ENCODE measurements at places on chromosomes 7 and 10.

- DNase-seq = peak; percentile 28
Measured at GRCh38 chr10:24825551-24825950, 101.9 kb upstream of the ARHGAP21 start.

GRCh38 chr10:30093303-30093950, 34.0 kb upstream of the JCAD start:
- DNase-seq = no peak

GRCh38 chr10:115390607-115391006, 297.4 kb downstream of the ATRNL1 start:
- no peak for DNase-seq

DNA sequence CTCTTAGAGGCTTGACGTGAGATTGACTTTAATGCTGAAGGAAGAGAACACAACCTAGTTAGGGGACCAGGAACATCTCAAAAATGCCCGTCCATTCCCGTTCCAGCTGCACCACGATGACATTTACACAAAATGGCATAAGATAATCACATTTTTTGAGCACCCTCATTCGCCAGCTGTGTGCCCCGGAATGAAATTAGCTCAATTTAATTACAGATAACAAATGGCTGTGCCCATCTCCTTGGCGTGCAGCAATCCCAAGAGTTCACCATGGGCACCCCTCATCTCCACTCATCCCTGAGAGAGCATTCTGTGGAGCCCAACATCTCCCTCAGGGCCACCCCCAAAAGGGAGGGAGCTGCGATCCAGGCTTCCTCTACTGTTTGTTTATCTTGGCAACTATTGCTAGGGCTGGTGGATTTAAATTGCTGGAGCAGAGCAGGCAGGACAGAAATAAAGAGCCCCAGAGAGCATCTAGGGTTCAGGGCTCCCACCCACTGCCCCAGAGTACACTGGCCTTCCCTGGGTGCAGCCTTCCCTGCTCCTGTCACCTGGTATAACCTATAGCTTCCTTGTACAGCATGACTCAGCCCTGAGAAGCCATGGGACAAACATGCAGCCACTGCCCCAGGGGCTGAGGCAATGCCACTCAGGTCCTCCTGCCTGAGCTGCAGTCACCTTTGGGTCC, 263.5 kb downstream of the ZEB1 start:
- DNase-seq = peak; percentile 21

- DNase-seq = no peak
Measured at GRCh38 chr7:100185726-100186125, 8.0 kb downstream of the STAG3 start.

DNA sequence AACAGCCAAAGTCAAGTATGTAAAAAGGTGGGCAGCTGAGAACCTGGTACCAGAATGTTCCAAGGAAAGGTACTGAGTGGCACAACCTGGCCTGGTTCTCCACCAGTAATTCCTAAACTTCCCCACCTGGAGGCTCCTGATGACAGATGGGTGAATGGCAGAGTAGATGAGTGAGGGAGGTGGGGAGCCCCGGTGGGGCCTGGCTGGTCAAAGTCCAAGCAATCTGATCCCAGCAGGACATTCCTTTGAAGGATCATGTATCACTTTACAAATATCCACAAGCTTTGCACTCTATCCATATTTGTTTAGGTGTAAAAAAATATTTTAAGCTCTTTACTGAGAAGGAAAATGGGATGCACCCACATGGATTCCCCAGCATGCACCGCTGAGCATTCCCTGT, 250.2 kb downstream of the DPP6 start:
- DNase-seq = no peak

GRCh38 chr7:155191901-155192478, 105.7 kb upstream of the INSIG1 start:
- no peak for DNase-seq

GRCh38 chr7:140989068-140989467, 25.7 kb downstream of the MRPS33 start:
- DNase-seq = no peak

DNA sequence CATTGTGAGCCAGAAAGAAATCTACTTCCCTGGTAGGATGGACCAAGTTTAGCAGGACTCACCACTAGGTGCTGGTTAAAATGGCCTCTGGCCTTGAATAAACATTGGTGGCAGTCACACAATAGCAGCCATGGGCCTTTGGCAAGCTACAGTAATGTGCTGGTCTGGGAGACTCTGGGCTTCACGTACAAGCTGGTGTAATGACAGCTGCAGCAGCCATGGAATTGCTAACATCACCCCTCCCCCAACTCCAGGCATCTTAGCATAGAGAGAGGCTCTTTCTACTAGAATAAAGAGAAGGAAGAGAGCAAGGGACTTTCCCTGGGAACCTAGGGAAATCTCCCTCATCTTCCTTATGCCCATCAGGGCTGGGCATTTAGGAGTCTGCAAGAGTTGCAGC, 205.1 kb upstream of the SEMA3A start:
- no peak for DNase-seq

DNA sequence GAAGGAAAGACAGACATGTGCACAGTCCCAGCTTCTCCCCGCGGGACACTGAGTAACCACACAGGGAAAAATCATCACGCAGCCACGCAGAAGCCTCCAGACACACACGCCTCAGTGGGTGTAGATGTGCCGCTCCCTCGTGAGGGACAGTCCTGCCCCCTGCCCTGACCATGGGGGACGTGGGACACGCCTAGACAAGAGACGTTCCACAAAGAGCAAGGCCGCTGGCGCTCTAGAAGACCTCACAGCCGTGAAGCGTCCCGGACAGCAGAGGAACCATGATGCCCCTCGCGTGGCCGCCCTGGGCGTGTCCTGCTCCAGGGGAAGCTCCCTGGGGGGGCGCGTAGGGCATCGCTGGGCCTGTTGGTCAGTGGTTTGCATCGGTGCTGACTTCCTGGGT, 210.8 kb downstream of the DNAJB6 start:
- DNase-seq = no peak

GRCh38 chr7:36312064-36312914, 77.4 kb upstream of the ANLN start:
- no peak for DNase-seq

- DNase-seq = no peak
Measured at GRCh38 chr10:68800211-68800610, 27.1 kb upstream of the STOX1 start.

- DNase-seq = no peak
Measured at GRCh38 chr7:139588632-139589031, 65.1 kb downstream of the CLEC2L start.

GRCh38 chr10:132418527-132419416, 21.8 kb downstream of the PWWP2B start:
- DNase-seq = no peak

DNA sequence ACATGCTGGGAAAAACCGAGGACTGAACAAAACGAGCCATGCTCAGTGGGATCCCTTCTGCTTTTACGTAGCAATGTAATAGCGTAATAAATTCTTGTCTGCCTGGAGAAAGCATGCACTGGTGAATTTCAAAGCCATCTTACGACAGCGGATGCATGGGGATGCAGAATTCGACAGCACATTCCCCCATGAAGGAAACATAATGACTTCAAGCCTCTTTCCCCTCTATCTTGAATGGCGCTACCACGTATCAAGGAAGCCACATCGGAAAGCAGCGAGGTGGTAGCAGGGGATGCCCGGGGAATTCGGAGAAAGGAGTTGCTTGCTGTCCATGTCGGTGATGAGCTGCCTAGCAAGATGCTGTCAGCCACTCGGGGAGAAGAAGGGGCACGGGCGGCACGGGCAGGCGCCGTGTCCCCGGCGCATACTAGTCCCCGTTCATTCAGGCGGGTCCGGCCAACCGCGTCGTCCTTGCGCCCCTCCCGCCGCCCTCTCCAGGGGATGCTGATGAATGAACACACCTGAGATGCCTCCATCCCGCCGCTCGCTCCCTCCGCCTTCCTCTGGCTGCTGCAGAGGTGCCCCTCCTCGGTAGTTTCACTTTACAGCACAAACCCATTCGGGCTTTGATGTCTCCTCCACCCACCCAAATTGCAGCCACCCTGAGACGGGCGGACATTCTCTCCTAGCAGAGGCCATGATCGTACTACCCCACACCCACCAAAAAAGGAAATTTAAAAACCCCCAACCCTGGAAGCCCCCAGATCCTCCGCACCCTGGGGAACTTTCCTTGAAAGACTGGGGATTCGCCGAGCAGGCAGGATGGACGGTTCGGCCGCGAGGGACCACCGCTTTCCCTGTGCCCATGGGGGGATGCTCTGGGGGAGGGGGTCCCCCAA, 644 bp downstream of the SORBS1 start:
- DNase-seq = peak; percentile 15

DNA sequence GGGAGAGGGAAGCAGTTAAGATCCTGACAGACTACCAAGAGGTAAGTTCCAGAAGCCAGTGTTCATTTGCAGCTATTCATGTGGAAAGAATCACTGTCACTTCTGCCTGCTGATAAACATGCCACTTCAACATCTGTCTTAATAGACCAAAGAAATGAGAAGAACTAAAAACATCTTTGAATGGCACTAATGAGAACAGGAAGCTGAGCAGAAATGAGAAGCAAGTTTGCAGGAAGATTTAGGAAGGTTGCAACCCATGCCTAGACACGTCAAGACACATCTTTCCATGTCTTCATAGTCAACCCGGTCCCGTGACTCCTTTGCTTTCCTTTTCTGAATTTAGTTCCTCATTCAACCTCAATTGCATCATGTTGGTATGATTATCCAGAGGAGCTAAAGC, 180.0 kb downstream of the PDE1C start:
- DNase-seq = no peak

DNA sequence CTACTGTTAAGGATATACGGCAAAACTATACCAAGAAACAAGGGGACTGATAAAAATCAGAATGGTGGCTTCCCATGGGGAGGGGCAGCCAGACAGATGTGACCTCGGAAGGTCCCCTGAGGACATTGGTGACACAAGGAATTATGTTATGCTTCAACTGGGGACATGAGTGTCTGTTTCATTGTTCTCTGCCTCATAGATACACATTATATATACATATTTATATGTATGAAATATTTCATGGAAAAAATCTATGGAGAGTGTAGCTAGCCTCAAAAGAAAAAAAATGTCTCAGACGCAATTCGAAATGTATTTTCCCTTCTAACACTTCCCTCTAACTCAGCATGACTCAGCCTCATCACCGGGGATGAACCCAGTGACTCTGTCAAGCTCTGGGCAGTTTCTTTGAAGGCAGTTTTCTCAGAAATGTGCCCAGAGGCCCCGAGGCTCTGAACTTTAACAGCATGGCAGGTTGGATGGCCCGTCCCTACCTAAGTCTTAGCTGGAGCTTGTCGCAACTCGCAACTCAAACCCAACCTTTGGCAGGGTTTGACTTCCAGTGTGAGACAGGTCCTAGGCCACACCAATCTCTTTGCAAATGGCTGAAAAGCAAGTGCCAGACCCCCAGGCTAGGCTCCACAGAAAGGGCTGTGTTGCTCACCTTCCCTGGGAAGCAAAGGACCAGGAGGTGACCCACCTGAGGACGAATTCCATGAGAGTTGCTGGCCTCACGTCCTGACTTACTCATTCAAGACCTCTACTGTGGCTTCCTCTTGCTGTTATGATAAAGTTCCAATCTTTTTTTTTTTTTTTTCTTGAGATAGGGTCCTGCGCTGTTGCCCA, 86.9 kb downstream of the CARD11 start:
- DNase-seq = peak; percentile 15

GRCh38 chr10:21057989-21058388, 160.9 kb upstream of the NEBL start:
- no peak for DNase-seq

- peak; percentile 45 for DNase-seq
Measured at GRCh38 chr10:15744217-15744865, 24.6 kb upstream of the ITGA8 start.

DNA sequence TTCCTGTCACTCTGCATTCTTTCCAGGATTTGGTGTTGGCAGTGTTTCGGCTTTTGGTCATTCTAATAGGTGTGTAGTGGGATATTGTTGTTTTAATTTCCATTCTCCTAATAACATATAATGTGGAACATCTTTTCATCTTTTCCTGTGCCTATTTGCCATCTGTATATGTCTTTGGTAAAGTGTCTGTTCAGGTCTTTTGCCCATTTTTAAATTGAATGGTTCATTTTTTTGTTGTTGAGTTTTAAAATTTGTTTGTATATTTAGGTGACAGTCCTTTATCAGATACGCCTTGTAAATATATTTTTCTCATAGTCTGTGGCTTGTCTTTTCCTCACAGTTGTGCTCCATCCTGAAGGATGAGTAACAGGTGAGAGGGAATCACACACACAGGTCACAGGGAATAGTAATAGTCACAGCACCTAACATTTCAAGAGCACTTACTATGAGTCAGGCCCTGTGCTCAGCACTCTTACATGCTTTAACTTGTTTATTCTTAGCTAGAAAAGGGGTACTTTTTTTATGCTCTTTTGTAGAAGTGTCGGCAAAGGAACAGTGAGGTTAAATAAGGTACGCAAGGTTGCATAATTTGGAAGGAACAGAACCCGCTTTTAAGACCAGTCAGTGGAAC, 117.1 kb upstream of the GATA3 start:
- no peak for DNase-seq

- no peak for DNase-seq
Measured at GRCh38 chr7:56287429-56288138, 171.4 kb upstream of the NUPR2 start.

GRCh38 chr7:26372249-26372648, 80.6 kb downstream of the SNX10 start:
- DNase-seq = no peak

GRCh38 chr10:23994459-23995046, 214.4 kb upstream of the KIAA1217 start:
- DNase-seq = peak; percentile 52
